NCI-H774 (cell line): ENCODE measurements at places on chromosomes 4 and X.

- no peak for DNase-seq
Measured at GRCh38 chrX:111047575-111047974, 48.4 kb upstream of the PAK3 start.

DNA sequence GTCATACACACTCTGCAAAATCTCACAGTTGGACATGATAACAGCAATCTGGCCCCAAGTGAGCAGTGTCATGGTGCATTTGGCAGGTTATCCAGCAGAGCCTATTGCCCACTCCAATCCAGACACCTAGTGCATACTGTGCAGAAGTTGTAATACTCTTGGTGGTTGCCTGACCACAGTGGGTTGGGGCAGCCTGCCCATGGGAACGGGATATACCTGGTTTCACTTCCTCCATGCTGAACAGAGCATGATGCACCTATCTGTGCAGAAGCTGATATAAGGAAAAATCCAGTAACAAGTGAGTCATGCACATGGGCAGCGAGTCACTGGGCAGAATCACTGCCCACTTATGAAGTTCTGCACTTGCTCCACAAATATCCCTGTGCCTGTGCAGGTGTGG, 105.3 kb upstream of the IGSF1 start:
- no peak for DNase-seq

DNA sequence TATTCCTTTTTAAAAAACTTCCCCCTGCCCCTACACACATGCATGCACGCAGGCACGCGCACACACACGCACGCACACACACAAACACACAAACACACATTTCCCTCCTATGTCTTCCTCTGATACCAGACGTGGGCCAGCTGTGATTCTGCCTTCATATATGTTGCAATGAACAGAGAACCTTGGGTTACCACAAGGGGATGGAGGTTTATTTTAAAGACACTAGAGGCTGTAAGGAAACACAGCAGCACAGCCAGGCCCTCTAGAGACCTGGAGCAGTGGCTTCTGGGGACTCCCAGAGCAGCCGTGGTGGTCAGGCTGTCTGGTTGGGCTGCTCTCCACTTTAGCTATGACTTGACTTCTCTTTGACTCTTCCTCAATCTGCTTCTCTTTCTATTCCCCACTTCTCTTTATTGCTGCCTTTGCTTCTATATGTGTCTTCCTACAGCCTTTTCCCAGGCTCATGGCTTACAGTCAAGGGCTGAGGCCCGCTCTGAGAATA, 3.2 kb upstream of the TLR10 start:
- DNase-seq, result no peak

DNA sequence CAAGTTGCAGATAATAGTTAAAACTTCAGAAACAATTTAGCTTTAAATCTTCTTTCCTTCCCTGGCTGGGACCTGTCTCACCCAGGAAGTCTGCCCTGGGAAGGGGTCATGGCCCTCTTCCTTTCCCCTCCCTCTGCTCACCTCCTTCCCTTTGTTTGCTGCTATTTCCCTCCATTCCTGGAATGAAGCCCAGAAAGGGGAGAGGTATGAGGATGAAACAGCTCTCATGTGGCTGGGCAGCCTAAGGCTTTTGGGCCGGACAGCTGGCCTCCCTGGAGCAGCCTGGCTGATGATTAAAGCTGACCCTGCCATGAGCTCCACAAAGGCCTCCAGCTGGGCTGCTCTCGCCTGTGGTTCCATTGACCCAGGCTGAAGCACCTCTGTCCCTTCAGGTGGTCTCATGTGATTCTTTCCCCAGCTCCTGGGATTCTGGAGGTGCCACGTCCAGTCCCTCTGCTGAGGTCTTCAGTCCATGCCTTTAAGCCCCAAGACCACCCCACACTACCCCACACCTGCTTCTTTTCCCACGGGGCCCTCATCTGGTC, 202.1 kb downstream of the PTTG2 start:
- peak; percentile 34 for DNase-seq

DNA sequence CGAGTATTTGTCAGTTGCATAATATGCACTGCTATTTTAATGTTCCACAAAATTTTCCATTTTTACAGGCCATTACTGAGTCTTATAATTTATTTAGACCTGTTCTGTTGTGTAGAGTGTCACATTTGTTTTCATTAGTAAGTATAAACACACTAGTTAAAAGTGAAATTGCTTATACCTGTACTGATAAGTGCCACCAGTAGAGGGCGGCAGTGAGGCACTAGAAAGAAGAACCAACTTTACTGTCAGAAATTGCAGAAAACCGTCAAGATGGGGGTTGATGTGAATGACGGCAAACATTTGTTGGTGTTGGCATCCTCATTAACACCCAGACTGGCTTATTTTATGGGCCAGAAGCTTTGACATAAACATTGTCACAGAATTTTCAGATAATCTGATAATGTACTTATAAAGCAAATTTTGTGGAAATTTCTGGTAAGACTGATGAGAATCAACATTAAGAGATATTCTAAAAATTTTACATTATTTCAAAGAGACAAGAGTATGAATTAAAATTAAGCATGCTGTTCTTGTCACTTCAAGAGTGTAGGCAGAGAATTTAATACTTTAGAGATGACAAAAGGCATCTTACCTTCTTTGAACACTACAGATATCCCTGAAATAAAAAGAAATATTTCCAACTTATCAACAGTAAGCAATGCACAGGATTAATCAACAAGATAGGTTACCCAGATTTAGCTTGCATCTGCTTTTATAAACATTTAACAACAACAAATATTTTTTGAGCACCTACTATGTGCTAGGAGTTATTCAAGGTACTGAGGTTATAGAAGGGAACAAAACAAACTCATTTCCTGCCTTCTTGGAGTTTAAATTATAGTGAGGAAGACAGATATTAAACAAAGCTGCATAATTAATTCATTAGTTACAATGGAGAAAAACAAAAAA, 24.9 kb downstream of the ALPK1 start:
- DNase-seq, result peak; percentile 9

GRCh38 chr4:47538111-47538824, 53.2 kb downstream of the ATP10D start:
- no peak for DNase-seq

DNA sequence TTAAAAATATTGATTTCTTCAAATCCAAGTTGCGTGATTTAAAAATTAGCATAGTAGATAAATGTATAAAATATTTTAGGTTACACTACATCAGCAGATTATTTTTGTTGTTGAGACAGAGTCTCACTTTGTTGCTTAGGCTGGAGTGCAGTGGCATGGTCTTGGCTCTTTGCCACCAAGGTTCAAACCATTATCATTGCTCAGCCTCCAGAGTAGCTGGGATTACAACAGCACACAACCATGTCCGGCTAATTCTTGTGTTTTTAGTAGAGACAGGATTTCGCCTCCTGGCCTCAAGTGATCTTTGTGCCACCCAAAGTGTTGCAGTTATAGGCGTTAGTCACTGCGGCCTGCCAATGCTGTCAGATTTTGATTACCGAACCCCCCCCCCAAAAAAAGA, 1390.5 kb upstream of the TENM3 start:
- no peak for DNase-seq

- DNase-seq, result no peak
Measured at GRCh38 chr4:159267869-159268285, 165.0 kb downstream of the RAPGEF2 start.

GRCh38 chrX:23656091-23656490, 11.2 kb upstream of the PRDX4 start:
- no peak for DNase-seq

- DNase-seq, result no peak
Measured at GRCh38 chrX:24372021-24372763, 11.8 kb downstream of the SUPT20HL1 start.

DNA sequence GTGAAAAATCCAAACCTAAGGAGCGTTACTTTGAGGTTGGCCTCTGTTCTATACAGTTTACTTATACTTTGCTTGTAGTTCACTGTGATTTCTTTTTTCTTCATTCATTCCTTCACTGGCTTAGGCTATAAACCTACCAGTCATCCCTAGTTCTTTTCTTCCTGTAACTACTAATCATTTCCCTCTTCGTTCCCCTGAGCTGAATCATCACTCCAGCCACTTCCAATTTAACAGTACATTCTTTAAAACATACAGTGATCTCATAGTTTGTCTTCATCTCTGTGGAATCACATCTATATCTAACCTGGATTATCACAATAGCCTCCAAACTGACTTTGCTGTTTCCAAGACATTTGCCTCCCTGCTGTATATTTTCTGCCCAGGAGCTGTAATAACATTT, 25.2 kb upstream of the NPFFR2 start:
- DNase-seq, result no peak

- DNase-seq, result no peak
Measured at GRCh38 chr4:95314573-95314972, 234.2 kb downstream of the UNC5C start.
